Activated naive CD4-positive, alpha-beta T cell treated with anti-CD3 and anti-CD28 coated beads, Interleukin-2, amount 10 ng/mL, durations not matched to agents 7 days and 5 days (primary cell): ENCODE measurements at places on chromosomes 4 and X.

DNA sequence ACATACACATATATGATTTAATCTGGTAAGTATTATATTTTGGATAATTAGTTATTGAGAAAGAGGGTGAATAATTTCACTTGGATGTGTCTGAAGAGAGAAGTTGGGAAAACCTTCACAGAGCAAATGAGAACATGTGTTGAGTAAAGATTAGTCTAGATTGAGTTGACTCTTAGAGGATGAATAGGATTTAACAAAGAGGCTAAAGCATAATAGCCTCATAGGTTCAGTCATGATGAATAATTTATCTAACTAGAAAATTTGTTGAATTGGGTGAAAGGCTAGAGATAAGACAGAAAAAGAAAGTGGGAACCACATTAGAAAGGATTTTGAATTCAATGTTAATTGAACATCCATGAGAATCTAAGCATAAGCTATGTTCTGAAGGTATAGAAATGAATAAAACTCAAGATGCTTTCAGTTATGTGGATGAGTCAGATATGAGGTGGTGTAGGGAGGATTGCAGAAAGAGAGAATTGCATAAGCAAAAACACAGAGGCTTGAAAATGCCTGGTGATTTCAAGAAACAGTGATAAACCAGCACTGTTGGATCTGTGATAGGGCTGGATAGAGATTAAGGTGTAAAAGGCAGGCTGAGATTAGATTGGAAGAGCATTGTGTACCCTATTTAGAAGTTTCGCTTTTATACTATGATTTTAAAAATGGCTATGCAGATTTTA is 207.6 kb upstream of the NR3C2 start:
- H3K27ac ChIP-seq = no peak overlapping the region
- no peak overlapping the region for H3K4me3 ChIP-seq
- H3K36me3 ChIP-seq = no peaks in the 10 kb centered on the region
- no peak for DNase-seq

DNA sequence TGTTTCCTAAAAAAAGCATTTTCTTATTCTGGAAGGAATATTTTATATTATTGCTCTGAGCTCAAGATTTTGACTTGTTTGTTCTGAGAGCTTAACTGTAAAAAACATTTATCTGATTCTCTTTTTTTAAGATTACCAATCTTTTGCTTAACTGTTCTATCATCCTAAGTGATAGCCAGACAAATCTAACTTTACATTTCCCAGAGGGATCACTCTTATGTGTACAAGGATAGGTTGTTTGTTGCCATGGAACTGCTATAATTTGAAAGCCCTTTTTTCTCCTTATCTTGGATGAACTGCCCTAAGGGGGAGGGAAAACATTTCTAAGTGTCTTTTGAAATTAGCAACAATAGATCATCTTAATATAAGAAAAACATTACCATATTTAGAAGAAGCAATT is 494.7 kb downstream of the TRAM1L1 start:
- H3K36me3 ChIP-seq = no peaks in the 10 kb centered on the region
- no peak overlapping the region for H3K27ac ChIP-seq
- H3K27me3 ChIP-seq = no peaks in the 10 kb centered on the region
- H3K4me3 ChIP-seq = no peak overlapping the region

- H3K27ac ChIP-seq = no peak overlapping the region
- no peaks in the 10 kb centered on the region for H3K4me1 ChIP-seq
- H3K36me3 ChIP-seq = no peaks in the 10 kb centered on the region
- H3K27me3 ChIP-seq = no peaks in the 10 kb centered on the region
- H3K4me3 ChIP-seq = no peak overlapping the region
Observed at GRCh38 chr4:146975036-146975435, 29.4 kb upstream of the TTC29 start.

DNA sequence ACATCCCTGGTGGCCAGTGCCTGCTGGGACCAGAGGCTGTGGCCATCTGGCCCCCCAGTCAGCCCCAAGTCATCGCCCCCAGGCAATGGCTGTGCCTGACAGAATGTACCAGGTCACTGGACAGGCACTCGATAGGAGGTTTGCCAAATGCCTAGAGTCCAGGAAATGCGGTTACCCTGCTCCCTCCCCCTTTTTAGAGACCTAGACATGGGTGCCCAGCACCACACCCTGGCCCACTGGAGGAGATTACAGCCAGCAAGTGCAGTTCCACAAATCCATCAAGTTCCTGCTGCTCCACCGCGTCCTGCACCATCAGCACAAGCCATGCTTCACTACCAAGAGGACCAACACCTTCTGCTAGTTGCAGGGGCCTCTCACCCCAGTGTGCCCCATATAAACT is 16.2 kb upstream of the ZFX start:
- no peaks in the 10 kb centered on the region for H3K4me1 ChIP-seq
- H3K27me3 ChIP-seq = peaks cover 6% of the 10 kb centered on the region
- H3K36me3 ChIP-seq = no peaks in the 10 kb centered on the region
- no peak overlapping the region for H3K27ac ChIP-seq
- no peak overlapping the region for H3K4me3 ChIP-seq
- DNase-seq = no peak

GRCh38 chrX:39614680-39614998 is 483.1 kb downstream of the BCOR start:
- H3K36me3 ChIP-seq = no peaks in the 10 kb centered on the region
- H3K27ac ChIP-seq = no peak overlapping the region
- DNase-seq = no peak
- peak overlapping the region; percentile 73 for H3K4me3 ChIP-seq
- H3K4me1 ChIP-seq = peaks cover 18% of the 10 kb centered on the region

- H3K27ac ChIP-seq = peak overlapping the region; percentile 98
- H3K36me3 ChIP-seq = peaks cover 2% of the 10 kb centered on the region
- DNase-seq = no peak
- H3K4me3 ChIP-seq = peak overlapping the region; percentile 96
Observed at GRCh38 chrX:73562458-73562857, 539 bp upstream of the CHIC1 start.

DNA sequence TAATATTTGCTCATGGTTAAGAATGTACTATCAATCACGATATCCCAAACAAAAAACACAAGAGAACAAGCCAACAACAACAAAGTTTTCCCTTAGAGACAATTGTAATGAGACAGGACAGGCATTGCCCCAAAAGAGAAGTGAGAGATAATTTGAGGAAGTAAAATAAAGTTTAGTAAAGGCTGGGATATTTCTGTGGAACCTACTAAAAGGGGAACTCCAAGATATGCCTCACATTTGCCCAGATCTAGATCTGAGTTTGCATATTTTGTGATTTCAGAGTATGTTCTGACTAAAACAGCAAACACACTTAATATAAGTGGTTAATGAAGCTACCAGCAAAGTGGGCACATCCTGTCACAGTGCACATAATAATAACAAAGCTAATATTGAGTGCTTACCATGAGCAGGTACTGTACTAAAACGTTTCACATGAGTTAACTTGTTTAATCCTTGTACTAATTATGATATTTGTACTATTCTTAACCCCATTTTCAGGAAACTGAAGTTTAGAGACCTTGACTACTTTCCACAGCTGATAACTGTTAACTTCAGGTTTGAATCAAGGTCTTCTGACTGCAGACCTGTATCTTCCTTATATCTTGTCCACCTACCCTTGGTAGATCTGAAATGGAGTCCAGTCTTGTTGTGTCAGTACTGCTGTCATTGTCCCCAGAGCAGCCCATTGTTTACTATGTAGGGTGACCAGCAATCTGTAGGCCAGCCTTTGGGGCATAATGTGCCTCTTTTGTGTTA is 26.0 kb upstream of the BMP2K start:
- no peaks in the 10 kb centered on the region for H3K36me3 ChIP-seq
- H3K27me3 ChIP-seq = no peaks in the 10 kb centered on the region
- H3K4me1 ChIP-seq = no peaks in the 10 kb centered on the region
- no peak for DNase-seq
- no peak overlapping the region for H3K4me3 ChIP-seq
- H3K27ac ChIP-seq = no peak overlapping the region

- no peak overlapping the region for H3K27ac ChIP-seq
- peaks cover 13% of the 10 kb centered on the region for H3K36me3 ChIP-seq
- no peaks in the 10 kb centered on the region for H3K27me3 ChIP-seq
- no peak overlapping the region for H3K4me3 ChIP-seq
Observed at GRCh38 chr4:146194212-146194611, 18.7 kb downstream of the LSM6 start.

- H3K4me1 ChIP-seq = no peaks in the 10 kb centered on the region
- peaks cover 52% of the 10 kb centered on the region for H3K27me3 ChIP-seq
- H3K36me3 ChIP-seq = no peaks in the 10 kb centered on the region
- DNase-seq = peak; percentile 50
Observed at GRCh38 chrX:153635788-153636668, 11.0 kb upstream of the DUSP9 start.

DNA sequence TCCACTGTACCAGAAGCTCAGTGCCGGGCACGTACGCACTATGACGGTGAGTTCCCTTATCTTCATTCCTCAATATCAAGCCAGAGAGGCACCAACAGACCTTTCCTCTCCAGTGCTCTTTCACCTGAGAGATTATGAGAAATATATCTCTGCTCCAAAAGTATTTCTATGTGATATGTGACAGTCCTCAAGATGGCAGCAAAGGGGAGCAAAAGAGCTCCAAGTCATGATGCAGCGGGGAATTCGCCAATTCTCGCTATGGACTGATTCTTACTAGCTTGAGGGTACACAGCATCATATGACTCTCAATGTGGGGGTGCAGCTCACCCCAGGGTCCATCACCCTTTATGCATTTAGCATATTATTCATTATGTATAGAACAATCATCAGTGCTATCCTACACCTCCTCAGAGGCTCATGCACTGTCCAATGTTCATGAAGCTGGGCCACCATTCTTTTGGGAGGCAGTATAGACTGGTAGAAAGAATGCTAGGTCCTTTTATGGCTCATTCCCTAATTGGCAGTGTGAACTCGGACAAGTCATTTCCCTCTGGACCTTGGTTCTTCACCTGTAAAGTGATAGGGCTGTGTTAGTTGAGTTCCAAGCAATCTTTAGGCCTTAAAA is 12.8 kb upstream of the IQSEC2 start:
- no peaks in the 10 kb centered on the region for H3K27me3 ChIP-seq
- no peak overlapping the region for H3K27ac ChIP-seq
- DNase-seq = no peak

- no peak overlapping the region for H3K27ac ChIP-seq
- H3K4me3 ChIP-seq = no peak overlapping the region
- peaks cover 26% of the 10 kb centered on the region for H3K27me3 ChIP-seq
- no peak for DNase-seq
- no peaks in the 10 kb centered on the region for H3K36me3 ChIP-seq
Observed at GRCh38 chr4:152605641-152606335, 69.9 kb upstream of the FBXW7 start.

GRCh38 chr4:64940698-64941097 is 531.4 kb upstream of the TECRL start:
- DNase-seq = no peak
- H3K27me3 ChIP-seq = no peaks in the 10 kb centered on the region
- no peaks in the 10 kb centered on the region for H3K4me1 ChIP-seq
- no peak overlapping the region for H3K4me3 ChIP-seq
- no peaks in the 10 kb centered on the region for H3K36me3 ChIP-seq

DNA sequence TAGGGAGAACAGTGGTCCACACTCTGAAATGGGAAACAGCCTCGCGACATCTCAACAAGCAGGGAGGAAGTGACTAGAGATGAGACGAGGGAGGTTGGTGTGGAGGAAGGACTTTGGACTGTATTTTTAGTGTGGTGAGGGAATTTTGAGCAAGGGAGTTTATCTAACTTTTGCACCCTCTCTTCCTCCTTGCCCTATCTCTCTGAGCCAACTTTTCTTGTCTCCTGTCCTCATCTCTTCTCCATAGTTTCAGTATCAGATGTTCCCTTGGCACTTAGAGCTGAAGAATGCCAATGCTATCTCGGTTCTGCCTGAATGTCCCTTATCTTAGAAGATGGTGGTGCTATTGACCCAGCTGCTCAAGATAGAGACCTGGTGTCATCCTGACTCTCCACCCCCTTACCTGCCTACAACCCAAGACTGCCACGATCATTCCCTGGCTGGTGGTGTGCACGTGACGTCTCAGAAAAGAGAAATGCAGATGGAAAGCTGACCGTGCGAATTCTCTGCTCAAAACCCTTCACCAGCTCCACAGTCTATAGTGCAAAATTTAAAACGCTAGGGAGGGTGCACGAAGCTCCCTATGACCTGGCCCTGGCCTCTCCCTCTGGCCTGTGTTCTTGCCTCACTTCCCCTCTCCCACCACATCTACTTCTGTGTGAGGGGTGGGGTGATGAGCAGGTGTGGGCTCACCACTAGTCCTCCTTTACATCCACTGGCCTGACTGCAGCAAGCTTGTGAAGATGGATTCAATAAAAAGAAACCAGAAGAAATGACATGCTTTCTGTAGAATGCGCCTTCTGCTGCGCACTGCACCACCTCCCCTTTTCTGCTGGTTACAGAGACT is 20.9 kb downstream of the MPP1 start:
- DNase-seq = no peak
- no peaks in the 10 kb centered on the region for H3K27me3 ChIP-seq
- peak overlapping the region; percentile 75 for H3K27ac ChIP-seq
- H3K4me3 ChIP-seq = peak overlapping the region; percentile 46
- H3K4me1 ChIP-seq = peaks cover 35% of the 10 kb centered on the region
- H3K36me3 ChIP-seq = peaks cover 39% of the 10 kb centered on the region

DNA sequence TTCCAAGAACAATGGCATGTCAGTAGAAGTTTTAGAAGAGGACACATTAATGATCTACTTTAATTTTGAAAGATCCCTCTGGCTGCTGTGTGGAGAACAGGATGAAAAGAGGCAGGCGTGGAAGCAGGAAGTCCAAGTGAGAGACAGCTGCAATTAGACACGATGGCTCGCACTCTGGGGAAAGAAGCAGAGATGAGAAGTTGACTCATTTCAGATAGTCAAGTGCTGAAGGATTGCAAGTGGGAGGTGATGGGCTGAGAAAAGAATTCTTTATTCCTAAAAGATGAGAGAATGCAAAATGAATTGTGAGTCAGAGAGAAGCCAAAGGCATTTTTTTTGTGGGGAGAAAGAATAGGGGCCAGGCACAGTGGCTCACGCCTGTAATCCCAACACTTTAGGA is 16.5 kb downstream of the RXFP1 start:
- no peaks in the 10 kb centered on the region for H3K36me3 ChIP-seq
- H3K4me3 ChIP-seq = no peak overlapping the region
- no peak for DNase-seq
- no peaks in the 10 kb centered on the region for H3K27me3 ChIP-seq

GRCh38 chrX:23937100-23937499 is 29.3 kb downstream of the CXorf58 start:
- peaks cover 5% of the 10 kb centered on the region for H3K4me1 ChIP-seq
- DNase-seq = no peak
- no peak overlapping the region for H3K4me3 ChIP-seq
- H3K27me3 ChIP-seq = no peaks in the 10 kb centered on the region
- H3K27ac ChIP-seq = no peak overlapping the region

- H3K27me3 ChIP-seq = peaks cover 8% of the 10 kb centered on the region
- H3K36me3 ChIP-seq = no peaks in the 10 kb centered on the region
- H3K27ac ChIP-seq = no peak overlapping the region
- no peak for DNase-seq
- no peaks in the 10 kb centered on the region for H3K4me1 ChIP-seq
- no peak overlapping the region for H3K4me3 ChIP-seq
Observed at GRCh38 chr4:147776716-147777115, 44.8 kb downstream of the ARHGAP10 start.

GRCh38 chr4:87863486-87863885 is 30.7 kb downstream of the MEPE start:
- H3K36me3 ChIP-seq = no peaks in the 10 kb centered on the region
- no peak for DNase-seq
- H3K27ac ChIP-seq = no peak overlapping the region
- peaks cover 22% of the 10 kb centered on the region for H3K27me3 ChIP-seq

- no peaks in the 10 kb centered on the region for H3K27me3 ChIP-seq
- H3K4me1 ChIP-seq = no peaks in the 10 kb centered on the region
- H3K4me3 ChIP-seq = no peak overlapping the region
- no peak overlapping the region for H3K27ac ChIP-seq
Observed at GRCh38 chrX:20001588-20001987, 10.7 kb upstream of the BCLAF3 start.
